ENCODE measurements at places on chromosomes 3 and 15. TPM values are rescaled to one million over a fixed set of nuclear protein-coding genes. Genes with fewer than 3 reads are reported as not detected.

DNA sequence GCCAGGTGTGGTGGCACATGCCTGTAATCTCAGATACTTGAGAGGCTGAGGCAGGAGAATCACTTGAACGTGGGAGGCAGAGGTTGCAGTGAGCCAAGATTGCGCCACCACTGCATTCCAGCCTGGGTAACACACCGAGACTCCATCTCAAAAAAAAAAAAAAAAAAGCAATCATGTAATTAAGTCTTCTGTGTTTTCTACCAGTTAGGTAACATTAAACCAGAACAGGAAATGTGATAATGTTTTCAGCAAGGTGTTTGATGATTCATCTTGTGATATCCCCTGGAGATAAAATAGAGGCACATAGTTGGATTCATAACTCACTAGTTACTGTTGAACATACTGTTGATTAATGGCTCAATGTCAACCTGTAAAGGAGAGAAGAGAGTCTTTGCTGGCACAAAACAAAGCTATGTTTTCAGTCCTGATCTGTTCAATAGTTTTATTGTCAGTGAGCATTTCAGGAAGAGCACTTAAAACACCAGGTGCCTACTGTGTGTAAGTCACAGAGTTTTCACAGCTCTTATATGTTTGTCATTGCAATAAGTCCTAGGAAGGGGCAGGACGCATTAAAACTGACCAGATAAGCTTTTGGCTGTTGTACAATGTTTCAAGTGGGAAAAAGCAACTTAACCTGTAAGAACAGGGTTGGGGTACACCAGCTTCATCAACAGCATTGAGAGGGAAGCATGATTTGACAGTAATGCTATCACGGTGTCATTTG lies 19.5 kb downstream of the DNAJB11 start:
- peaks cover 2% of the 10 kb centered on the region for H3K36me3 ChIP-seq
- H3K27ac ChIP-seq: no peak overlapping the region
- no peaks in the 10 kb centered on the region for H3K27me3 ChIP-seq
- DNase-seq: no peak

- H3K4me1 ChIP-seq: no peaks in the 10 kb centered on the region
- no peak overlapping the region for H3K27ac ChIP-seq
- no peaks in the 10 kb centered on the region for H3K27me3 ChIP-seq
Observed at GRCh38 chr3:103470498-103470897, 1035.7 kb downstream of the ZPLD1 start.

- H3K4me1 ChIP-seq: peaks cover 4% of the 10 kb centered on the region
- H3K4me3 ChIP-seq: no peak overlapping the region
- H3K36me3 ChIP-seq: no peaks in the 10 kb centered on the region
- peaks cover 14% of the 10 kb centered on the region for H3K27me3 ChIP-seq
- H3K27ac ChIP-seq: no peak overlapping the region
Observed at GRCh38 chr3:58612830-58613229, 35.6 kb upstream of the FAM107A start.

- H3K27ac ChIP-seq: no peak overlapping the region
- no peaks in the 10 kb centered on the region for H3K36me3 ChIP-seq
- no peaks in the 10 kb centered on the region for H3K27me3 ChIP-seq
- no peak overlapping the region for H3K4me3 ChIP-seq
- no peak for DNase-seq
Observed at GRCh38 chr3:189490749-189491148, 140.4 kb upstream of the TP63 start.

GRCh38 chr3:52303811-52304210 lies 12.3 kb upstream of the DNAH1 start:
- no peak overlapping the region for H3K4me3 ChIP-seq
- H3K4me1 ChIP-seq: peaks cover 17% of the 10 kb centered on the region
- H3K27me3 ChIP-seq: no peaks in the 10 kb centered on the region
- H3K36me3 ChIP-seq: peaks cover 5% of the 10 kb centered on the region
- H3K27ac ChIP-seq: no peak overlapping the region

DNA sequence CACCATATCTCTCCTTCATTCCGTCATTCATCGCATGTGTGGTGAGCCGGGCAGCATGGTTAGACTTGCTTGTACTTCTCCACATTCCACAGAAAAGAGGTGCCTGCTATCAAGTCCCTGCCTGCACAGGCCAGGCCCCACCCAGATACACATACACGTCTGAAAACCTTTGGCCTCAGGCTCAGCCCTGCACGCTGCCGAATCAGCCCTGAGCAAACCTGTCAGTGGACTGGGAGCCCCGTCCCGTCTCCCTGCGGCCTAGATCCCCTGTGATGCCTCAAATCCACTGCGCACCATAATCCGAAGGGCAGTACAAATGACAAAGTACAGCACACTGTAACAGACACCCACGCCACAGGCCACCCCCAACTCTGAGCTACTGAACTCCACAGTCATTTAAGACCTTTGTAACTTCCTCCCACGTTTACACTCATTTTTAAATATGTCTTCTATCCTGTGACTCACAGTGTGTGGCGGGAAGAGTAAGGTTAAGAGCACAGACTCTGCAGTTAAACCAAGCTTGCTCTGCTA lies 67.1 kb downstream of the MB21D2 start:
- H3K36me3 ChIP-seq: peaks cover 7% of the 10 kb centered on the region
- H3K27me3 ChIP-seq: no peaks in the 10 kb centered on the region
- no peak overlapping the region for H3K4me3 ChIP-seq
- DNase-seq: peak; percentile 26
- peaks cover 22% of the 10 kb centered on the region for H3K4me1 ChIP-seq
- H3K27ac ChIP-seq: peak overlapping the region; percentile 76

DNA sequence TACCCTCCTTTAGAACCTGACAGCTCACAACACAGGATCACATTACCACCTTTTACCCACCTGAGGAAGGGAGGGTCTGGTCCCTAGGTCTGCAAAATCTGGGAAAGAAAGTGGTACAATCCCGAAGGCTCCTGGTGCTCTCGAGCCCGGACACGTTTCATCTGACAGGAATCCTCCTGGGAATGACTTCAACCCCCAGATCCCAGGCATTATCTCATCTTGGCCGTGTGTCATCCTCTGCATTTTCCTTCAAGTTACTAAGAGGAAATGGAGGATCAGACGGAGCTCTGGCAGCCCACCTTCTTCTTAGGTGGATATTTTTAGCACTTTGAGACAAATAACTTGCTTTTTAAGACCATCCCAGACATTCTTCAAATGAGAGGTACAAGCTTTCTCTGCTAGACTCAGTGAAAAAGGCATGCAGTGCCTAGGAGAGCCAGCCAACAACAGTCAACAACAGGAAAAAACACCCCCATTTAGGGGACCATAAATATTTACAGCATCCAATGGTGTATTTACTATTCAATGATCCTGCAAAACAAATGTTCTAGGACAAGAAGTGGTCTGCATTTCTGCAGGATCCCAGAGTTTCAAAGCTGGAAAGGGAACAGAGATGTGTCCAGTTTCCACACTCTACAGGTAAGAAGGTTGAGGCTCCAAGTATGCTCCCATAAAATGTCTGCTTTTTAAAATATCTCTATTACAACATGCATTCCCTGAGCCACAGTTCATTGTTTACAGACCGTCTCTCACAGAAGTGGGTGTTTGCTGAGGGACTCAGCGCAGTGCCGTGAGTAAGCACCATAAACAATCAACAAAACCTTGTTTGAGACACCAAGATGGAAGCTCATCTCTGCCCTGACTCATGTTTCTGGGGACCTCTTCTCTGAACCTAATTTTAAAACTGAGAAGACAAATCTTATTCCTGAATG lies 38.3 kb upstream of the ARHGEF3 start:
- H3K4me3 ChIP-seq: no peak overlapping the region
- no peak overlapping the region for H3K27ac ChIP-seq
- peaks cover 27% of the 10 kb centered on the region for H3K36me3 ChIP-seq
- DNase-seq: no peak

GRCh38 chr15:72155003-72155621 lies 36.9 kb downstream of the SENP8 start:
- peak overlapping the region; percentile 85 for H3K4me3 ChIP-seq
- peaks cover 2% of the 10 kb centered on the region for H3K27me3 ChIP-seq
- H3K27ac ChIP-seq: no peak overlapping the region
- DNase-seq: no peak
- no peaks in the 10 kb centered on the region for H3K36me3 ChIP-seq

GRCh38 chr3:118900737-118901525 lies 133.7 kb downstream of the IGSF11 start:
- no peak overlapping the region for H3K27ac ChIP-seq
- H3K36me3 ChIP-seq: peaks cover 2% of the 10 kb centered on the region
- peaks cover 4% of the 10 kb centered on the region for H3K4me1 ChIP-seq
- peaks cover 3% of the 10 kb centered on the region for H3K27me3 ChIP-seq
- no peak overlapping the region for H3K4me3 ChIP-seq
- no peak for DNase-seq

GRCh38 chr15:99764522-99764921 lies 31.3 kb upstream of the LYSMD4 start:
- no peak overlapping the region for H3K27ac ChIP-seq
- H3K27me3 ChIP-seq: peaks cover 14% of the 10 kb centered on the region
- H3K4me3 ChIP-seq: no peak overlapping the region
- DNase-seq: no peak

DNA sequence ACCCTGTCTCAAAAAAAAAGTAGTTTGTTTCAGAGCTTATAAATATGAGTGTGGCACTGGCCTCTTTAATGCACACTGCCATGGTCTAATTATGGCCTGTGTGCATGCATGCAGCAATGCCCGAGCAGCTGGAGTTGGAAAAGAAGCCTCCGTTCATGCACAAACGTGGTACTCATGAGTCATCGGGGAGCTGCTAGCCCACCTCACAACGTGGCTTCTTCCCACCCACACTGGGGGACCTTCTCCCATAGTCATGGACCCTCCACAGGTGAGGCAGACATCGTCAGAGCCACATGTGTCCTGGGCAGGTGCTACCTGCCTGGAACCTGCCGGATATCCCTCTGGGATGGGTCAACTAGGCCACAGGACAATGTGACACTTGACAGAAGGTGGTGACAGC lies 66.7 kb downstream of the ATP10A start:
- no peak overlapping the region for H3K4me3 ChIP-seq
- DNase-seq: no peak
- peaks cover 60% of the 10 kb centered on the region for H3K4me1 ChIP-seq

DNA sequence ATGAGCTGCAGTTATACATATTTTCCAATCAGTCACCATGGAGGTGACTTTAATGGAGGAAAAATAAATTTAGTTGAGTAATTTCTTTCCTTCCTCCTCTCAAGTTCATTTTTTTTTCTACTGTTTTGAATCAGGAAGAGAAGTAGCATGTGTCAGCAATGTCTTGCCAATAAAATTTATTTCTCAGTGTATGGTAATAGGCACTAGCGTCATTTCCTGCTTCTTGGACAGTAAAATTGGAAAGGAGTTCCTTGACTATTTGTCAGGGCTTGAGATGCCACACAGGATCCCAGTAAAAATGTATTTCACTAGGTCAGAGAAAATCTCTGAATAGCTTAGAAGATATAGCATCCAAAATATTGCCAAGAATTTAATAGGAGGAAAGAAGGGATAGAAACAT lies 605.9 kb downstream of the ROBO1 start:
- DNase-seq: no peak
- H3K27me3 ChIP-seq: no peaks in the 10 kb centered on the region
- H3K36me3 ChIP-seq: no peaks in the 10 kb centered on the region
- H3K4me3 ChIP-seq: no peak overlapping the region

KLHL6 gene
- total RNA-seq: 36.9 TPM
